ENCODE measurements at places on chromosomes 11 and 22.

DNA sequence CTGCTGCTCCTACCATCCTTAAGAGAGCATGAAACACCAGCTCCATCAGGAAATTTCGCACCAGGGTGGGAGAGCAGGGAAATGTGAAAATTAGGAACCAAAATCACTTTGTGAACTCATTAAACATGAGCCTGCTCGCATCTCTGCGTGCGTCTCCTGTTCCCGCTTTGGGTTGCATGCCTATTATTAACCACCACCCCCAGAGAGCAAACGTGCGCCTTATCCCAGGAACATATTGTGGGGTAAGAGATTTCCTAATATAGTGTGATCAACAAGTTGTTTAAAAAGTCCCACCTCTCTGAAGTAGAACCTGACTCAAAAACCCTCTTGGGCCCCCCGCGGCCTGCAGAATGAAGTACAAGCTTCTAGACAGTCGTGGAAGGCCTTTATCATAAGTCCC lies 115.0 kb downstream of the TENM4 start:
- no peak for DNase-seq

DNA sequence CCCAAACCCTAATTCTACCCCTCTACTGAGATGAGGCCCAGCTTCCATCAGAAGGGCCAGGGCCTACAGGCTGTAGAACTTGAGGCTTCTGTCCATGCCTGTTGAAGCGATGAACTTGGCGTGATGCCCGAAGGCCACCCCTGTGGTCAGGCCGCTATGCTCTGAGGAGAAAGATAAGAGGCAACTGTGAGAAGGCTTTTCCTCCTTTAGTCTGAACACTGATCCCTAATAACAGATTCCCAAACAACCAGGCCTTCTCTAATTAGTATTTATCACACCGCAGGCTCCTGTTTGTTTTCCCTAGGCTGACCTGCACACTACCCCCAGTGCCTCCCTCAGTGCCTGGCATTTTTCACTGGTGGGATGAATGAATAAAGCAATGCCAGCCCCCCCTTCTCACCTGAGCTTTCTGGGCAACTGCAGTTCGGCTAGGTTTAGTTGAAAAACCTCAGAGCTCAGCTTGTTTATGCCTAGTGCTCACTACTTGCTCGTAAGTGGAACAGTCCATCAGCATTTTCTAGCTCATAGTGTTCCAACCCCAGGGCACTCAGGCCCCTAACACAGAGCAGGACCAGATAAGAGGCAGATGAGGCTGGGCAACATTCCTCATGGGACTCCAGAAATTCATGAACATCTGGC lies 15.2 kb downstream of the PRPF19 start:
- DNase-seq, result no peak

- DNase-seq, result no peak
These were observed 14.0 kb upstream of the APLNR start for GRCh38 chr11:57251037-57251436.

GRCh38 chr11:122422682-122423081 lies 232.8 kb upstream of the UBASH3B start:
- DNase-seq, result no peak

- no peak for DNase-seq
These were observed 179.2 kb upstream of the MTMR2 start for GRCh38 chr11:96103102-96103501.

GRCh38 chr22:35821654-35822053 lies 104.0 kb downstream of the APOL5 start:
- DNase-seq, result no peak

DNA sequence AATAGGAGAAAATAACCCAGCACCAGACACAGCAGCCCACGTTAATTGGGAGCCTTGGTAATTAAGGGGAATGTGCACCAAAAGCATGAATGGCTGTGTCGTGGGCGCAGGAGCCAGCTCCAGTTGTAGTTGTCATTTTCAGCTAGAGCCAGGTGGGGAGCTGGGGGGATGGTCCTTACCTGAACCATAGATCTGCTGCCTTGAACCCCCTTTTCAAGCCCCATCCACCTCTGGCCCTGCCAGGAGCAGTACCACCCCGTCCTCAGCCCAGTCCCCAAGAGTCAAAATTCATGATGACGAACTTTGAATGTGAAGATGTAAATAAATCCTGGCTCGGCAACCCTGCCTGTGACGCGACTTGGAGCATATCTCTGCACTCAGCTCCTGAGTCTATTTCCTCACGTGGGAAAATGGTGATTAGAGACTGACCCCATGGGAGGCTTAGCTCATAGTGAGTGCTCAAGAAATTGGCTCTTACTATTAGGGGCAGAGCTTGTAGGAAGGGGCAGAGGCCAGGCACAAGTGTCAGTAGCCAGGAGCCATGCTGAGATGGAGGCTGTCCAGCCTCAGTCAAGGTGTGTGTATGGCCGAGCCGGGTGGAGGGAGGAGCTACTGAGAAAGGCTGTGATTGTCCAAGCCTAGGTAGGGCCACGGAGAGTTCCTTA lies 794 bp upstream of the FXYD6 start:
- DNase-seq, result no peak

DNA sequence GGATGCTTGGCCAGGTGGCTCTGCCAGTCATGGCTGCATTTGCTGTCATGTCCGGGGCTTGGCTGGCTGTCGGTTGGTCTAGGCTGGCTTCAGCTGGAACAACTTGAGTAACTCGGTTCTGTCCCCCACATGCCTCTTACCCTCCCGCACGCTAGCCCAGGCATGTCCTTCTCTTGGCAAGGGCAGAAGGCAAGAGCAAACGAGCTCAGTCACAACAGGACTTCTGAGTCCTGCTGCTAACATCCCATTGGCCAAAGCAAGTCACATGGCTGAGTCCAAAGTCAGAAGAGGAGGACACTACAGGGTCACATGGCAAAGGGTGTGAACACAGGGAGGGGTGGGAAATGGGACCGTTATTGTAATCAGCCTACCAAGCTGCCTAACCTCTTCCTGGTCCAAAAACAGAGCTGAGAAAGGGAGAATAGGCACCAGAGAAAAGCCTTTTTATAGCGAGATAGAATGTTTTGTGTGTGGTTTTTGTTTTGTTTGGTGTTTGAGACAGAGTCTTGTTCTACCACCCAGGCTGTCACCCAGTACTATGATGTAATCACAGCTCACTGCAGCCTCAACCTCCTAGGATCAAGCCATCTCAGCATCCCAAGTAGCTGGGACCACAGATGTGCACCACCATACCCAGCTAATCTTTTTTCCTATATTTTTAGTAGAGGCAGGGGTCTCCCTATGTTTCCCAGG lies 81.9 kb downstream of the MN1 start:
- DNase-seq, result no peak

GRCh38 chr11:36053862-36054261 lies 110.0 kb downstream of the LDLRAD3 start:
- no peak for DNase-seq

GRCh38 chr11:3022982-3023381 lies 30.9 kb upstream of the NAP1L4 start:
- DNase-seq, result no peak

GRCh38 chr22:31944700-31945442 lies 536 bp downstream of the YWHAH start:
- DNase-seq, result no peak

- no peak for DNase-seq
These were observed 42.8 kb downstream of the TNRC6B start for GRCh38 chr22:40220316-40221054.

DNA sequence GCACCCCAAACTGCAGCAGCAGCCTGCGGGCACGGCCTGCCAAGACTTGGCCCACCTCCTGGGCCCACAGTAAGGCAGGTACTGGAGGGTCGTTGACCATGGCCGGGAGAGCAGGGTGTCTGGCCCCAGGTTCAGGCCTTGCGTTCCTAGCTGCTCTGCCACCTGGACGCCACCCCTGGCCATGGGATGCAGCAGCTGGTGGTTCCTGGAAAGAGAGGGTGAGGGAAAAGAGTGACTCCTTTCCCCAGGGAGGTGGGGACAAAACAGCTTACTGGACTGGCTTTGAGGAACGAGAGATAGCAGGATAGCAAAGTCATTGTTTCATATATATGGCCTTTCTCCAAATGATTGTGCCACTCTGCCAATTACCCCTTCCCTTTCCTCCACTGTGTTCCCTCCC lies 1.8 kb downstream of the BSCL2 start:
- no peak for DNase-seq

- DNase-seq, result no peak
These were observed 53.7 kb downstream of the TBC1D22A start for GRCh38 chr22:46815896-46816731.

DNA sequence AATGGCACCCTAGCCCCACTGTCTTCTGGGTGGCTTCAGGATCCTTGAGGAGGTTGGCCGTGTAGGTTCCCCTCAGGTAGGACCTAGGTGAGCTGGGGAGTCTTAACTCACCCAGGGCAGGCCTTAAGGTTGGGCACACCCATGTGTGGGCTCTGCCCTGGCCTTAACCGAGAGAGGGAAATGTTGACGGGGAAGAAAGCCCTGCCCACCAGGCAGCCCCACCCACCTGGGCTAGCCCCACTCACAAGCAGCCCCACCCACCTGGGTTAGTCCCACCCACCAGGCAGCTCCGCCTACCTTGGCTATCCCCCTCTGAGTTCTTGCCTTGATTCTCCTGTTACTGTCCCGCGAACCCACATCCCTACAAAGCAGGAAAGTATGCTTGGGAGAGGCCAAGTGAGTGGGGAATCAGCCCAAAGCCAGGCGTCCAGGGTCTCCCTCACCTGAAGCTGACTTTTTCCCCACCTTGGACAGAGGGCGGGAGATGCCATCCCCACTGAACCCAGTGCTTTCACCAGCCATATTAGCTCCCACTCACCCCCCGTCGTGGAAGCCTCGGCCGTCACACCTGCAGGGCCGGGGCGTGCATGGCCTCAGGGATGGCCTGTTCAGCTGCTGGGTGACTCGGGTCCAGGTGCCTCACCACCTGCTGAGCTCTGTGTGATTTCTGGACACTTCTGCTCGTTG lies at the start of gene MYEOV:
MYEOV (plus strand) TSS at position 337 of the 687 bp plus-strand sequence. CDS start 1,200 bp downstream, outside the sequence.
- DNase-seq, result no peak

DNA sequence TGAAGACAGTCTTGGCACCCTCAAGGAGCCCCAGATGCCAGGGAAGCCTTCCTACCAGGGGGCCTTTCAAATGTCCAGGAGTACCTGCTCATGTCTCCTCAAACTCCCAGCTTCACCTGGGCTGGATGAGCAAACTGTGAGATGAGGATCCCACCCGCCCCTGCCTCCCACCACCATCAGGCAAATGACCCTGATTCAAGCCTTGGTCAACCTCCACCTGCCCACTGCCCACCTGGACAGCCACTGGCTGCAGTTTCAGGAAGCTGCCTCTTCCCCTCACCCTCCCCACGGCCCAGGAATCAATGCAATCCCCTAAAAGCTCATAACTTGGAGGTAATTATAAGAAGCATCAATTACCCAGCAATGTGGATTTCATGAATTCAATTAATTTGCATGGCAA lies 122.7 kb downstream of the BUD13 start:
- no peak for DNase-seq

Data from GOT3 (cell line).